Mammary epithelial cell (primary cell): ENCODE measurements at places on chromosomes 11 and 22.

DNA sequence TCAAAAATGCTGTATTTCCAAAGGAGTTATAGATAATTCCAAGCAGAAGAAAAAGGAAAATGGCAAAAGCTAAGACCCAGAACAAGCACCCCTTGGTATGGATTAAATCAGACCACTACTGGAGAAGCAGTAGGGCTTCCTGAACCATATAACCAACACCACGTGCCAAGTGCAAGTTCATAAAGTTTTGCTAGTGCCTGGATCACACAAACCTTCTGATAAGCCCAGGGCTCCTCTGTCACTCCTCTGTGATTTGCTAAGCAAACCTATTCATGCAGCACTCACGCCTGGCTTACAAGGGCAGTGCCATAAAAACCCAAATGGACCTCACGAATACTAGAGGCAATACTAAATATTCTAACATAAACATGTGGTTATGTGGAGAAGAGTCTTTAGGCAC, 13.3 kb downstream of the LARGE1 start:
- no peak for DNase-seq

DNA sequence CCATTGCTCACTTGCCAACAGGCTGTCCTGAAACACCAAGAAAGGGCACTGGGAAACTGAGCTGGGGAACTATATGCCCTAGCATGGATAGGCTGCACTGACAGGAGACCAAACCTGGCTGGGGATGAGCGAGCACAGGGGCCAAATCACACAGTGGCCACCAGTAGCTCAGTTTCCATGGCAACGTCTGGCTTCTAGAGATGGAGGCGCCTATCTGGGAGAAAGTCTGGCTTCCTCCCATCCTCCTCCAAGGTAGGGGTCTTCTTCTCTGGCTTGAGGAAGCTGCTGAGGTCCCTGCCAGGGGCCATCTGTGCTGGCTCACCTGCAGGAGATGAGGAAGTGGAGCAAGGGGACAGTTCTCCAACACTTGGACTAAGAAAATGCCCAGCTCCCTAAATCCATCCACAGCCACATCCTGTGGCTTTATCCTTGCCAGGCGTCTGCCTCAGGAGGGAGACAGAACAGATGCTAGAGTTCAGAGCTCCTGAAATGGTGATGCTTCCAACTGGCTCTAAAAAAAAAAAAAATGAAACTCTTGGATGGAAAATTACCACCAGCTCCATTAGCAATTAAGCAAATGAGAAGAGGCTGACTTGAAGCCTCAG, 48.3 kb downstream of the SYT13 start:
- DNase-seq: no peak

- DNase-seq: no peak
Measured at GRCh38 chr22:19438298-19438697, 6.0 kb downstream of the MRPL40 start.

DNA sequence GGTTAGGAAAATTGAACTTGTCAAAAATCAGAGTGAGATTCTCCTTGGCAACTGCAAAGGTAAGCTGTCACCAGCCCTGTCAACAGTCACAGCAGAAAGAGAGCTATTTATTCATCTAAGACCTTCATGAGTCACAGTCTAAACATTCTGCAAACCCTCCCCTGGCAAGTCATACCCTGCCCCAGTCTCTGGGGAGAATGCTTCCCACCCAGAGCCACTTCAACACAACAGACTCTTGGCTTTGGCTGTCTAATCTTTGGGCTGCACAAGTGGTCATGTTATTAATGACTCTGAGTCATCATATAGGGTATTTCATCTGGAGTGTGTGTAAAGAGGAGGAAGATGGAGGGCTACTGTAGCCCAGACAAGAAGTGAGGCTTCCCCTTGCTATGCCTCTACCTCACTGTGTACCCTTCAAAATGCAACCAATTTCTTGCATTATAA, 153.4 kb downstream of the CCDC34 start:
- peak; percentile 98 for DNase-seq

GRCh38 chr11:128707681-128708080, 13.8 kb downstream of the FLI1 start:
- DNase-seq: peak; percentile 53

DNA sequence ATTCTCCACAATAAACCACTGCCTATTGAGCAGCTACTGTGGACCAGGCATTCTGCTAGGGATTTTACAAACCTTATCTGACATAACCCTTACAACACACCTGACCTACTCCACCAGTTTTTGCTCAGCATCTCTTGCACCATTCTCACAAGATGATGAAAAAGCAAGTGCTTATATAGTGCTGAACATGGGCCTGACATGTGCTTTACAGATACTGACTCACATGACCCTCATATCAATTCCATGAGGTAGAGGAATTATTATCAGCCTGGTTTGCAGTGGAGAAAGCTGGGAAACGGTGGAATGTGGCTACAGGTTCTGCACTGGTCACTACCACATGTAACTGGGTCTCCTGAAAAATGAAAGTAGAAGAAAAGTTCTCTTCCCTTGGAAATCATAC, 37.5 kb upstream of the PANX1 start:
- DNase-seq: no peak

DNA sequence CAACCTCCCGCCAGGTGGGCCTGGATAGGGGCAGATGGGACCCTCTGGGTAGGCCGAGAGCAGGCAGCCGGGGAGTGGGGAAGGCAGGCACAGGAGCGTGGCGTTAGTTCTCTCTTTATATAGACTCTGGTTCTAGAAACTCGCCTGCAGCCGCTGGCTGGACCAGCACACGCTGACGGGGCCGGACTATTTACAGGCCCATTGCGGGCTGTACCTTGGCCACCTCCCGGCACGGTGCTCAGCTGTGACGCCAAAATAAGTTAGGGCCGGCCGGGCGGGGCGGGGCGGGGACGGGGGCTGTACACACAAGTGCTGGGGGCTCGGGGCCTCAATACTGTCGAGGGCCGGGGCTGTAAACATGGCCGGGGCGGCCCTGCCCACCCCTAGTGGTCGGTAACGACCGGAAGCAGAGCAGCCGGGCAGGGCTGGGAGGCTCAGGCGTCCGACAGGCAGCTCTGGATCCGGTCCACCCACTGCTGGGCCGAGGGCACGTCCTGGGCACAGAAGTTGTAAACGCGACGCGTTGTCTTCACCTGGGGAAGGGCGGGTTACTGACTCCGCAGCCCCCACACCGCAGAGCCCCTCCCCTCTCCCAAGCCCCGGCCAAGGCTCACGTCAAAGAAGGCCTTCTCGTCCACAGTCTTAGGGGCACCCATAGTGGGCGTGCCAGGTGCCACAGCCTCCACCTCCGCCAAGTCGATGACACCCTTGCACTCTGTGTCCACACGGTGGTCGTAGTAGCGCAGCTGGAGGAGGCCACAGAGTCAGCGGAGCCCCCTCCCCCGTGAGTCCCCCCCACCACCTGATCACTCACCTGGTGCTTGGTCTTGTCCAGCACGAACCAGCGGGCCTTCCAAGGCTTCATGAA, 27.9 kb downstream of the SBF1 start:
- DNase-seq: no peak

DNA sequence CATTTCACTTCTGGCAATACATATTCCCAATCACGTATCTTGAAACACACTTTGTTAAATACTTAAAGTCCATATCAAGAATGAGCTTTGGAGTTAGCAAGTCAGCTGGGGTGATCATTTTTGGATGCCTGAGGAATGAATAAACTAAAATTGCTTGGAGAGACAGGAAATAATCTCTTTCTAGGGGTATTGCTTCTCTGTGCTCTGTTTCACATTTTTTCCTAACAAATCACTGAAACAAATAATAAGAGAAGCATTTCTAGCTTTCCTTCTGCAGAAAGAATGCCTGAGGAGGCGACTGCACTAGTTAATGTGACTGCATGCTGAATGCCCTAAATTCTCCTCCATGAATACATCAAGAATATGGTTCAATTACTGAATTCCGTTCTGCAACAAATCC, 541.4 kb upstream of the CCDC90B start:
- no peak for DNase-seq

- peak; percentile 94 for DNase-seq
Measured at GRCh38 chr11:118917481-118918127, 8.1 kb downstream of the BCL9L start.

DNA sequence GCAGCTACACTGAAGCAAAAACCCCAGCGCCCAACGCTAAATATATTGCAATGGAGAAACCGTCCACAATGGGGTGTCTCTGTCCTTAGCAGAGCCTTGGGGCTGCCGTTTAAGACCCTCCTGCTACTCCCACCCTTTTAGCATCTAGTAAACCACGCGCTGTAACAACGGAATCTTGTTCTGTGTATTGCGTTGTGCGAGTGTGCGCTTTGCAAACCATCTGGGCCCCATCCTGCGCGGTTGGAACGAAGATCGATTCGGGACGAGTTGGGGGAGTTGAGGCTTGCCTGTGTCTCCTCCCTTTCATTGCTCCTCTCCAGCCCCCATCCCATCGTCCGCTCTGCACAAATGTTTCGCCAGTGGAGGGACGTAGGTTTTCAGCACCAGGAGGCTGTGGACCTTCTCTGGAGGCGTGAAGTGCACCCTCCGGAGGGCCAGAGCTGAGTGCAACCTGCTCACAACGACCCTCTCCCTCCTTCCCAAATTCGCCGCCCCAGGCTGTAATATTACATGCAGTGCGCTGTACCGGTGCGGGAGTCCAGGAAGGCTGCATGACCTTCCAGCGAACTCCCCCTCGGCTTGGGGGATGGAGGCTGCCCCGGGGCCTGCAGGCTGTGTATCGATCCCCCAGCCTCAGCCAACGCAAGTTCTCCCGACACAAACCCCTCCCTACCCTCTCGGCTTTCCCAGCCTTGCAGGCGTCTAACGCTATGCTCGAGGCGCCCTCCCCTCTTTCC, 1.6 kb upstream of the KMT2A start:
- DNase-seq: peak; percentile 31

DNA sequence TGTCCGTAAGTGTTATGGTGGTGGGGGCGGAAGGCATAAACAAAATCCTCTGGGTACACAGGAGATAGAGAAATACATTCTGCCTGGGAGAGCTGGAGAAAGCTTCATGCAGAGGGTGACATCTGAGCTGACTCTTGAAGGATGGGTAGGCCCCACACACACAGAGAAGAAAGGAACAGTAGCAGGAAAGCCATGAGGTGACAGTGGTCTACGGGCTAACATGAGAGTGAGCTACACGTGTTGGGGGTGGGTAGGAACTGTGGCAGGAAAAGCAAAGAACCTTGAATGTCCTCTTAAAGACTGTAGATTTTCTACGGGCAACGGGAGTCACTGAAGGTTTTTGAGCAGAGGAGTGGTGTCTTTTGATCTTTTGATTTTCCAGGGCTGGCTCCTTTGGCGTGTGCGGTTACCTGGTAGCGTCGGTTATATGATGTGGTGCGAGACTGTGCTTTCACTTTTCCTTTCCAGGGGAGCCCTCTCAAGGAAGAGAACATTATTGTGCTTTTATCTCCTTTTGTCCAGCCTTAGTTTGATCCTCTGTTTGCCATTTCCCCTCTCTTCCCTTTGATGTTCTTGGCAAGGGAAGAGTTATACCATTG, 39.7 kb downstream of the ADAMTS8 start:
- no peak for DNase-seq

DNA sequence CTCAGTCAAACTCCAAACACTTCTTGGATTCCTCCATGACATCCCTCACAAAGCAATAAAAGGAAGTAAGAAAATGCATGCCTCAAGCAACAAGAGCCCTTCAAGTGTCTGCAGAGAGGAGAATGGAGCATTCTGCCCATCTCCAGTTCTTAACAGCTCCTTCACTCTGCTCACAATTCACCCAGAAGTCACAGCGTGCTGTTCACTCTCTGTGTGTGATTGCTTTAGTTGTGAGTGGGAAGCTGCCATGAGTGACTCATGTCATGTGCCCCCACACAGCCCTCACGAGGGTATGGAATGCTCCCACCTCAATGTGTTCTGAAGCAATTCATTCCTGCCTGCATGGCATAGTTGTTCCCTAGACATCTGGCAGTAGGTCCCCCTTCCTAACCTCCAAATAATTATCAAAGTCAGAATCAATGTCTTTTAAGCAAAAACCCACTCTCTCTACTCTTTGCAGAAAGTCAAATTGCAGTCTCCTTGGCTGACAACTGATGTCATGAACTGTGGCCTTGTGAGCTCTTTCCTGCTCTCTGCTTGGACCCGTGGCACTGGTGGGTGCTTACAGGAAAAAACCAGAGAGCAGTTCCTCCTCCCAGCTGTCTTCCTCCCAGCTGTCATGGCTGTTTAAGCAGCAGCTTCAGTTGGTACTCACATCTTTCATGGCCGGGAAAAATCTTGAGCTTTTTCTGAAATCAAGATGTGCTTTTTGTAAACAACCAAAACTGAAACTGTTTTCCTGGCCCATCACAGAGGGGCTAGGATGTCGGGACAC, 112.1 kb upstream of the SPON1 start:
- no peak for DNase-seq

DNA sequence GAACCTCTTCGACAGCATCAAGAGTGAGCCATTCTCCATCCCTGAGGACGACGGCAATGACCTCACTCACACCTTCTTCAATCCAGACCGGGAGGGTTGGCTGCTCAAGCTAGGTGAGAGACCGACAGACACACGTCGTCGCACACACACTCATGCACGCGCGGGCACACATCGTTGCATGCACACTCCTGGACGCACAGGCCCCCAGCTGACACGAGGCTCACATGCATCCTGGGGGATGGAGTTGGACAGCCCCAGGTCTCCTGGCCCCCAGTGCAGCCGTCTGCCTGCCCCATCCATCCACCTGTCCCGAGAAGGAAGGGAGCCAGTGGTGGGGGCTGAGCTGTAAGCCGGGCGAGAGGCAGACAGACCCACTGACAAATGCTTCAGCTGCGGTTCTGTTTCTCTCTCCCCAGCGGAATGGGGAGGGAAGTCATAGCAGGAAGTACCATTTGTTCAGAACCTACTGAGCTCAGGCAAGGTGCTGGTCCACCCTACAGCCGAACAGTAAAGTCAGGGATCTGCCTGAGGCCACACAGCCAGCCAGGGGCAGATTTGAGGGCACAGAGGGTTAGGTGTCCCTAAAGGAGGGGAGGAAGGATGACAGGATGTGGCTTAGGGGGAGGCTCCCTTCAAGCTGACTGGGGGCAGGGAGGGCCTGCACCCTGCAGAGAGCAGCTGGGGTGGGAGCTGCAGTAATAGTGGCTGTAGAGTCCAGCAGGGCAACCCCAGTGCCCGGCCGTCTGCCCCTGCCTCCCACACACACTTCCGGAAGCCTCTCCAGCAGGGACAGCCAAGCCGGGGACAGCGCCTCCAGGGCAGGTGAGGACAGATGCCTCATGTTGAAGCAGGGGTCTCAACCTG, 27.1 kb downstream of the CYTH4 start:
- no peak for DNase-seq

GRCh38 chr11:129225190-129225589, 33.1 kb upstream of the ARHGAP32 start:
- DNase-seq: peak; percentile 91

DNA sequence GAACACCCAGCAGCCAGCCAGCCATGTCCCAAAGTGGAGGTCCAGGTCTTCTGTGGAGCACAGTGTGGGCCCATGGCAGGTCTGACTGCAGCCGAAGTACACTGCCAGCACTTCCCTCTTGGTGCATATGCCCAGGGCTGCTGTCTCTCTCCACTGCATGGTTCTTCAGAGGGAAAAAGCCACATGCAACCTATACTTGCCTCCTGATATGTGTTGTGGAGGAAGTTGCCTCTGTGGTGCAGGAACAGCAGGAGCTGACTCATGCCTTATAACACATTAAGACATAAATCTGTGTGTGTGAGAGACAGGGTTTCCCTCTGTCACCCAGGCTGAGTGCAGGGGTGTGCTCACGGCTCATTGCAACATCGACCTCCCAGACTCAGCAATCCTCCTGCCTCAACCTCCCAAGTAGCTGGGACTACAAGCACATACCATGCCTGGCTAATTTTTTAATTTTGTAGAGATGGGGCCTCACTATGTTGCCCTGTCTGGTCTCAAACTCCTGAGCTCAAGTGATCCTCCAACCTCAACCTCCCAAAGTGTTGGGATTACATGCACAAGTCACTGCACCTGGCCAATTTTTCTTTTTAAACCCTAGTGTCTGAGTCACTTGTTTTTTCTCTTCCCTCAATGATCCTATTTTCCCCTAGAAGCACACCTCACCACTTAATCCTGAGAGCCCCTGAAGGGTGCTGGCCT, 98.8 kb downstream of the MPPED2 start:
- no peak for DNase-seq
